NCI-H1930 (cell line): ENCODE measurements at places on chromosomes 7 and 10.

DNA sequence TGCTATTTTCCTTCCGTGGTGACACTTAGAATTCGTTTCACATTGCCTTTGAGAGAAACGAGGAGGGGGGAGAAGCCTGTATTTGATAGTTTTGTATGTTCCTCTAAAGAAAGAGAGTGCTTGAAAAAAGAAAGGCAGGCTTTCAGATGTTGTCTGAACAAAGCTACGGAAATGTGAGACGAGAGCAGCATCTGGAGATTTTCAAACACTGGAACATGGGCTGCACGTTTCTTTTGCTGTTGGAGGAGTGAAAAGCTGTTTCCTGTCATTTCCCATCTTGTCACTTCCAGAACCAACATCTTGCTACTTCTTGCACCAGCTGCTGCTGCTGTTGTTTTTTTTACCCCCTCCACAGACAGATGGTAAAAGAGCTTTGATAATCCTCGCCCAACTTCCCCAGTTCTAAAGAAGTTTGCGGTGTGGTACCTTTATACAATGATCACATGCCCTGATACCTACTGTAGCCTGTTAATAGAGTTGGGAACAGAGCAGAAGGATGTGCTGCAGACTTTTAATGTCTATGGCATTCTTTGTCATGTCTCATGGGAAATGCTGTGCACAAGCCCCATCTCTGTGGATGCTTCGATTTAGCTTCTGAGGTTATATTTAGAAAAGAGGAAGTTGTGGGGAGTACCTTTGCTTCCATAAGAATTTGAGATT, 408.1 kb downstream of the AUTS2 start:
- no peak for DNase-seq

DNA sequence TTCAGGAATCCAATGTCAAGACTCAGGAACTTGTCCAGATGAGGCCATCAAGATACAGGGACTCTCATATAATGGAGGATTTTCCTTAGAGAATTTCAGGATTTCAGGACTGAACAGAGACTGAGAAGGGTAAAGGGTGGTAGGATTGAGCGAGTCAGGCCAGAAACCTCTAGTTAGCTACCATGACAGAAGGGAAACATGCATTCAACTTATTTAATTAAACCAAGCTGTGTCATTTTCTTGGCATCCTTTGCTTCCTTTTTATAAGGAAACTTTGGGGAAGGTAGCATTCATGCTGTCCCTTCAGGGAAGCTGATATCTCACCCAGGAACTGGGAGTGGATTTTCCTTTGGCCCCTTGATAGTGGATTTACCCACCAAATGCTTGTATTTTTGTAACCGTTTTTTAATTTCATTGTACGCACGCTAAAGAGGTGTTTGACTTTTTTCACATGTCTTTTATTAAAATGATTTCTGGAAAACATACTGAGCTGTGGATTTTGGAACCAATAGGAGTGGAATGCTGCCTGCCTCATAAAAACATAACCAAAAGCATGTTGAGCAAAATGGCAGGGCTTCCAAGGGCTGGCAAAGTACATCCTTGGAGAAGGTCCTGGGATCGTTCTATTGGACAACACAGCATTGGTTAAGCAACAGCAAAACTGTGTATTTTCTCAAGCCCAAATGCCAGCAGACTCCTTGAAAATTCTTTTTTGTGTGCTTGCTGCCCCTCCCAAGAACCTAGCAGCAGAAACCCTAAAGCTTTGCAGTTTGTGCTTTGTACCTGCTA, 104.5 kb downstream of the CXCL12 start:
- no peak for DNase-seq

DNA sequence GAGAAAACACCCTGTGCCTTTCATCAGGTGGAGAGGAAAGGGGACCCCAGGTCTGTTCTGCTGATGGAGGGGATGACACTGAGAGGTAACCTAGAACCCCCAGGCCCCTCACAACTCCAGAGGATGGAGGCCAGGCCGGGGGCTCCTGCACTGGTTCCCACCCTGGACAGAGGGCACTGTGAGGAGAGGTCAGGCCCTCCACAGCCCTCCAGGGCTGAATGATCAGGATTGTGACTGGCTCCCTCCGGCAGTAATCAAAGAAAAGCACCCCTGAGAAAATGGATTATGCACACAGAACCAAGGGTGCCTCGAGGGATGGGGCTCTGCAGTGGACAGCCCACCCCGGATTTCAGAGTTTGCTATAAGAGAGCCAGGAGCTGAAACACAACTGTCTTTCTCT, 502.8 kb downstream of the TCERG1L start:
- DNase-seq, result no peak

- no peak for DNase-seq
Observed at GRCh38 chr10:84770824-84771223, 442.4 kb downstream of the CCSER2 start.

- DNase-seq, result no peak
Observed at GRCh38 chr10:113718969-113719822, 32.3 kb upstream of the PLEKHS1 start.

DNA sequence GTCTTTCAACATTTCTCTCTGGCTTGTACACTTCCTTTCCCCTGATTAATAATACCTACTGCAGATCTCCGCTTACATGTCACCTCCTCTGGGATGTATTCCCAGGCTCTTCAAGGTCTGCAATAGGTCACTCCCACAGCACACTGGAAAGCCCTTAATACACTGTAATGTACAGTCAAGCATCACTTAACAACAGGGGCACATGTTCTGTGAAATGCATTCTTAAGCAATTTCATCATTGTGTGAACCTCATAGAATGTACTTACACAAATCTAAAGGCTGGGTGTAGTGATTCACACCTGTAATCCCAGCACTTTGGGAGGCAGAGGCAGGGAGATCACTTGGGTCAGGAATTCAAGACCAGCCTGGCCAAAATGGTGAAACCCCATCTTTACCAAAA, 1.9 kb downstream of the COX15 start:
- DNase-seq, result no peak

GRCh38 chr7:51366930-51367613, 50.5 kb upstream of the COBL start:
- peak; percentile 15 for DNase-seq

DNA sequence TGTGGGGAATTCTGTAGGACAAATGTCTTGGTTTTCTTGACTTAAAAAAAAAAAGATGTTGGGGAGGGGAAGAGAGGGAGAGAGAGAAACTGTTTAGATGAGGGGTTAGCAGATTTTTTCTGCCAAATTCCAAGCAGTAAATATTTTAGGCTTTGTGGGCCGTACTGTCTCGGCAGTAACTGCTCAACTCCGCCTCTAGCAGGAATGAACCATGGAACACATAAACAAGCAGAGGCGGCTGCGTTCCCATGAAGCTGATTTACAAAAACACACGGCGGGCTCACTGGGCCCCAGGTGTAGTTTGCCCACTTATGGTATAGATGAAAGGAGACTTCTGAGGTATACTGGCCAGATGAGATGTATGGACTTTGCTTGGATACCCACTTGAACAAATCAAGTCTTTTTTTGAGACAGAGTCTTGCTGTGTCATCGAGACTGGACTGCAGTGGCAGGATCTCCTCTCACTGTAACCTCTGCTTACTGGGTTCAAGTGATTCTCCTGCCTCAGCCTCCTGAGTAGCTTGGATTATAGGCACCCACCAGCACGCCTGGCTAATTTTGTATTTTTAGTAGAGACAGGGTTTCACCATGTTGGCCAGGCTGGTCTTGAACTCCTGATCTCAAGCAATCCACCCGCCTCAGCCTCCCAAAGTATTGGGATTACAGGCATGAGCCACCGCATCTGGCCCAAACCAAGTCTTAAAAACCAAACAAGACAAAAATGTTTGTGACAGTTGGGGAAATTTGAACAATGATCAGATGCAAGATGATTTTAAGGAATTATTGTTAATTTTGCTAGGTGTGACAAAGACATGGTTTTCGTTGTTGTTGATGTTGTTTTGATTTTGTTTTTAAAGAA, 9.7 kb upstream of the ADAMTS14 start:
- no peak for DNase-seq

- no peak for DNase-seq
Observed at GRCh38 chr10:6048281-6049030, 13.7 kb downstream of the IL2RA start.

DNA sequence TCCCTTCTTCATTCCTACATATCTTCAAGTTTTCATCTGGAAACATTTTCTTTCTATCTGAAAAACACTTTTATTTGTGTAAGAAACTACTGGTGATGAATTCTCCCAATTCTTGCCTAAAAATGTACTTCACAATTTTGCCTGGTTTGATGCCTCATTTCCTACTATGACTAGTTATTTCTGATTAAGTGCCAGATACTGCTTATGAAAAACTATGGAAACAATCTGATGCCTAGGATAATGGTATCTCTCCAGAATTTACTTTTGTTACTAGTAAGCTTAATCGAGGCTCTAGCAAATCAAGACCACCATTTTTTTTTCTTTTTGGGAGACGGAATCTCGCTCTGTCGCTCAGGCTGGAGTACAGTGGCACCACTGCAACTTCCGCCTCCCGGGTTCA, 31.3 kb downstream of the CACUL1 start:
- DNase-seq, result no peak

- no peak for DNase-seq
Observed at GRCh38 chr10:120729547-120729946, 121.6 kb upstream of the WDR11 start.

DNA sequence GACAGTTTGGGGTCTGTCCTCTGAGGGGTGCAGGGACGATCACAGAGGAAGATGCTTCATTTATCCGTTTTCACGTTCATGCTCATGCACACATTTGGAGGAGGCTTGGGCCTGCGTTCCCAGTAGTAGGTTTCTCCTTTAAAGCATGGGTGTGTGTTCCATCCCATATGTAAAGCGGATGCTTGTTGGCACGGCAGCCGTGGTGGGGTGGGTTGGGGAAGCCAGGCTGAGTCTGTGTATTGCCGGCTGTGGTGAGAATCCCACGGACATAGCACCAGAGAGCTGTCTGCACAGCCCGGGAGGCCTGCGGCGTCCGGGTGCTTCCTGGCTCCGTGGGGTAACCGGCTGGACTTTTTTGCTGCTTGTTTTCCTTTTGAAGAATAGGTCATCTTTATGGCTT, 440 bp downstream of the JAKMIP3 start:
- no peak for DNase-seq

GRCh38 chr7:150778014-150778737, 22.0 kb downstream of the TMEM176B start:
- no peak for DNase-seq

DNA sequence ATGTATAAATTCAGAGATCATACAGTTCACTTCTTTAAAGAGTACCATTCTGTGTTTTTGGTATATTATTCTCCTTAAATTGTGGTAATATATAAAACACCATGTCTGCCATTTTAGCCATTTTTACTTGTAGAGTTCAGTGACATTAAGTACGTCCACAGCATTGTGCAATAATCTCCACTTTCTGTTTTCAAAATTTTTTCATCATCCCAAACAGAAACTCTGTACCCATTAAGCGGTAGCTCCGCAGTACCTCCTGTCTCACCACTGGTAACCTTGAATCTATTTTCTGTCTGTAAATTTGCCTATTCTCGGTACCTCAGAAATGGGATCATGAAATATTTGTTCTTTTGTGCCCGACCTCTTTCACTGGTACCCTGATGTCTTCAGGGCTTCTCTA, 60.3 kb downstream of the CAMK1D start:
- no peak for DNase-seq

GRCh38 chr7:147912291-147912690, 678.3 kb upstream of the C7orf33 start:
- no peak for DNase-seq

GRCh38 chr10:62047960-62048383, 146.5 kb downstream of the ARID5B start:
- no peak for DNase-seq

DNA sequence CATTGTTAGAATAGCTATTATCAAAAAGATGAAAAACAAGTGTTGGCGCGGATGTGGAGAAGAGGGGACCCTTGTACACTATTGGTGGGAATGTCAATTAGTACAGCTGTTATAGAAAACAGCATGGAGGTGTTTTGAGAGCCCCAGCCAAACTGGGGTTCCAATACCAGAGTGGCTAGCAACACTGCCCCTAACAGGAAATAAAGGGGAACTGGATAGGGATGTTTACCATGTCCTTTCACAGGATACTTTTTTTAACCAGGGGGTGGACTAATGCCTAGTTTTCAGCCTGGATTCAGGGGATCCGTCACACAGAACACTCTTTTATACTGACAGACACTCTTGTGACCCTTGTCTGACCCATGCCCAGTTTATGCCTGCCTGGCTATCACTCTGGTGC, 6.9 kb upstream of the GSTK1 start:
- DNase-seq, result no peak

DNA sequence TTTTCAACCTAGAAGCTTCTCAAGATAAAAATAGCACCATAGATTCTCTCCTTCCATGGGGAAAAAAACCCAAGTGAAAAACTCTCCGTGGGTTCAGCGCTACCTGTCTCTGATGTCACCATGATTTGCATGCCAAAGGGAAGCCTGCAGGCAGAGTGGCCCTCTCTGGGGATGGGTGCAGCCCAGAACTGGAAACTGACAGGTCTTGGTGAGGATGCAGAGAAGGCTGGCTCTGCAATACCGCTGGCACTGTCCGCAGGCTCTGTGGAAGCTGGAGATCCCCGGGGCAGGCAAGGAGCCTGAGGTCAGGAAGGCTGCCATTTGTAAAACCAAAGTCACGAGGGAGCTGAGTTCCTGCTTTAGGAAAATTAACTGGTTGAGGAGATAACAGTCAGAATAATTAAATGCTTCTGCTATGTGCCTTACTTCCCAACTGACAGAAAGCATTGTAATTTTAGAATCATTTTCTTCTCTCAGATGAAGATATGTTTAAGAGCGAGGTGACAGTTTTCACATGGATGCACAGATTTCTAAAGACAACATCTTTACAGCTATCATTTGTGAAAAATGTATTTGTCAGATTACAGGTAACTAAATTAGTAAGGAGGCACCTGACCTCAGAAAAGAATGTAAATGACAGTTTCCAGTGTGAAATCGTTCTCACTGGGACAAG, 731.5 kb upstream of the FZD8 start:
- no peak for DNase-seq

- no peak for DNase-seq
Observed at GRCh38 chr10:68133523-68133922, 24.2 kb downstream of the MYPN start.

- no peak for DNase-seq
Observed at GRCh38 chr7:116953906-116954838, 871 bp downstream of the ST7 start.

DNA sequence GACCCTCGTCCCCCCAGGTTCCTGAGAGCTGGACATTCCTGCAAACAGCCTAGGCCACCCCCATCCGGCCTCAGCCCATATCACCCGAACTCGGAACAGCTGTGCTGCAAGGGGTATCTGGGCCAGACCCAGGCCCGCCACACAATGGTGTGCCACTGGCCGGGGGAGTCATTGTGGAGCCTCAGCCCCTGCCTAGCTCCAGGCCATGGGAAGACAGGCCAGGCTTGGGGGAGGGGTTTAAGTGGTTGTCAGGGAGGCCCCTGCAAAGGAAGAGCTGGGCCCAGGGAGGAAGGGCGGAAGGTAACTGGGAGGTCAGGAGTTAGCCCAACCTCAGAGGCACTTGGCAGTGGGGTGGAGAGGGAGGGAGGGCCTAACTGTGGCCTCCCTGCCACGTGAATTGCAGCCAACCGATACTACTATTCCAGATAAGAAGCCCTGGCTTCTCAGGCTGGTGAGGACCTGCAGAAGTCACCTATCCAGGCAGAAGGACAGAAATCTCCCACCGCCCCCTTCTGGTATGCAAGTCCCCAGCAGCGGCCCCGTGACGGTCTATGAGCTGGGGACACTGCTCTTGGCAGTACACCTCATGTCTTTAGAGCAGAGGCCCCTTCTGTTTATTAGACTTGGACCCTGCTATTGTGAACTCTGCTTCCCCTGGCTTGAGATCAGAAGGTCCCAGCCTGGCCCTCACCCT, 26.8 kb downstream of the VSIR start:
- DNase-seq, result no peak

- DNase-seq, result no peak
Observed at GRCh38 chr10:22599636-22600228, 114.6 kb downstream of the PIP4K2A start.

- no peak for DNase-seq
Observed at GRCh38 chr7:156389116-156389692, 251.4 kb upstream of the RNF32 start.
